ENCODE measurements at places on chromosomes 1 and 21. TPM values are rescaled to one million over a fixed set of nuclear protein-coding genes. Genes with fewer than 3 reads are reported as not detected.
A peak's percentile ranks its signal among the peaks of the same experiment; 100 is the strongest.

Gene FCRL6
- not detected for total RNA-seq

Gene TGFB2
- total RNA-seq = 9.6 TPM

Gene CFHR2
- not detected for total RNA-seq

Gene LINGO4
- 0.59 TPM for total RNA-seq

Gene KIF2C
- 3.5 TPM for total RNA-seq

Gene C1QA
- total RNA-seq = 47.6 TPM

Gene OVAAL
- not detected for total RNA-seq

Gene GRIK3
- total RNA-seq = 5.9 TPM

Gene CLCA1
- 0.34 TPM for total RNA-seq

Gene C1orf94
- not detected for total RNA-seq

Gene CRNN
- total RNA-seq = not detected

Gene LZIC
- 42.2 TPM for total RNA-seq

GRCh38 chr1:245246433-245246832, 91.6 kb downstream of the KIF26B start:
- no peaks in the 10 kb centered on the region for H3K36me3 ChIP-seq
- no peaks in the 10 kb centered on the region for H3K27me3 ChIP-seq
- no peak for DNase-seq
- H3K27ac ChIP-seq = no peak overlapping the region
- no peak overlapping the region for H3K4me3 ChIP-seq
- no peaks in the 10 kb centered on the region for H3K4me1 ChIP-seq

- H3K4me1 ChIP-seq = no peaks in the 10 kb centered on the region
- no peak within 1 kb of the TSS for H3K27ac ChIP-seq
- H3K4me3 ChIP-seq = peak within 1 kb of the TSS; percentile 62
- no peaks in the 10 kb centered on the region for H3K27me3 ChIP-seq
- H3K36me3 ChIP-seq = no peaks in the 10 kb centered on the region
Measured at GRCh38 chr21:44454747-44455523, at the start of gene LRRC3. Gene LRRC3, plus strand, starts transcription at chr21:44455510. Its CDS starts 1,135 bp downstream, at chr21:44456645.

GRCh38 chr1:206982216-206982615, 12.0 kb upstream of the FCAMR start:
- no peak overlapping the region for H3K4me3 ChIP-seq
- H3K4me1 ChIP-seq = no peaks in the 10 kb centered on the region
- peak; percentile 60 for DNase-seq
- no peak overlapping the region for H3K27ac ChIP-seq
- no peaks in the 10 kb centered on the region for H3K36me3 ChIP-seq

- no peaks in the 10 kb centered on the region for H3K27me3 ChIP-seq
- H3K4me1 ChIP-seq = no peaks in the 10 kb centered on the region
- H3K36me3 ChIP-seq = no peaks in the 10 kb centered on the region
- no peak for DNase-seq
- H3K27ac ChIP-seq = no peak overlapping the region
Measured at GRCh38 chr1:71650119-71650518, 569.3 kb upstream of the ZRANB2 start.

GRCh38 chr1:17338706-17339493, 30.9 kb downstream of the PADI4 start:
- DNase-seq = no peak
- no peak overlapping the region for H3K27ac ChIP-seq
- no peaks in the 10 kb centered on the region for H3K36me3 ChIP-seq
- H3K27me3 ChIP-seq = no peaks in the 10 kb centered on the region

DNA sequence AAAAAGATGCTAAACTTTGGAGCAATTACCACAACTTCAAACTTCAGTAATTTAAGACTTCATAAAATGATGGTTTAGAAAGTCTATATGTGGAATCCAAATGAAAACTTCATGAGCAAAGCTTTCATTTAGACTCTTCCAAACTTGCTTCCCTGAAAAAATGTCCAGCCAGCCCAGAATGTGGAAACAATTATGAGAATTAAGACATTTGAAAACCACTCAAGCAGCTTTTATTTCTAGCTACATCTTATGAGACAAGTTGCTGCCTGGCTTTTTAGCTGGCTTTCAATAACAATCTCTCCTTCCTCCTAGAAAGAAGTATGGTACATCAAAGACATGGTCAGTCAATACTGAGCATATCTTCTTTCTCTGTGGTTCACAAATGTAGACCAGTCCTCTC, 21.8 kb downstream of the LPAR3 start:
- H3K36me3 ChIP-seq = no peaks in the 10 kb centered on the region
- no peaks in the 10 kb centered on the region for H3K27me3 ChIP-seq
- H3K4me1 ChIP-seq = no peaks in the 10 kb centered on the region
- no peak overlapping the region for H3K4me3 ChIP-seq

DNA sequence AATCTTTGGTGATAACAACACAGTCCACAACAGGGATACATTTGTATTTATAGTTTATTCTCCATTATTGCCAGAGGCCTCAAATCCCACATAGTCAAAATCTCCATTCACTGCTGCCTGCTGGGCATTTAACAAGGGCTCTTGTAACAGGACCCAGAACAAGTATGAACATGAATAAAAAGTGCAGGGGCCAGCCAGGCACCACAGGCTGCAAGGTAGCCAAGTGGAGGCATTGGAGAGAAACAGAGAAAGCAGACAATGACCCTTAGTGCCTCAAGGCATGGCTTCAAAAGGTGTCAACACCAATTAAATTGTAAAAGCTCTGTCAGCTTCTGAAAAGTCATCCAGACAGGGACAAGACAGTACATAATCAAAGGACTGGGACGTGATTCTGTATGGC, 116.8 kb downstream of the ATP6V1G3 start:
- no peaks in the 10 kb centered on the region for H3K27me3 ChIP-seq
- H3K27ac ChIP-seq = no peak overlapping the region
- H3K4me3 ChIP-seq = no peak overlapping the region
- H3K4me1 ChIP-seq = no peaks in the 10 kb centered on the region
- no peak for DNase-seq
- no peaks in the 10 kb centered on the region for H3K36me3 ChIP-seq

GRCh38 chr1:12203216-12204007, 26.4 kb upstream of the VPS13D start:
- H3K36me3 ChIP-seq = no peaks in the 10 kb centered on the region
- no peak overlapping the region for H3K27ac ChIP-seq
- H3K4me1 ChIP-seq = no peaks in the 10 kb centered on the region
- DNase-seq = no peak

- H3K27ac ChIP-seq = no peak overlapping the region
- no peak overlapping the region for H3K4me3 ChIP-seq
- no peaks in the 10 kb centered on the region for H3K4me1 ChIP-seq
- no peaks in the 10 kb centered on the region for H3K27me3 ChIP-seq
- no peaks in the 10 kb centered on the region for H3K36me3 ChIP-seq
Measured at GRCh38 chr1:58454807-58455206, 91.7 kb downstream of the OMA1 start.

GRCh38 chr1:183063349-183063748, 40.1 kb downstream of the LAMC1 start:
- H3K27me3 ChIP-seq = no peaks in the 10 kb centered on the region
- H3K4me3 ChIP-seq = no peak overlapping the region
- H3K27ac ChIP-seq = no peak overlapping the region
- no peaks in the 10 kb centered on the region for H3K36me3 ChIP-seq
- no peaks in the 10 kb centered on the region for H3K4me1 ChIP-seq

DNA sequence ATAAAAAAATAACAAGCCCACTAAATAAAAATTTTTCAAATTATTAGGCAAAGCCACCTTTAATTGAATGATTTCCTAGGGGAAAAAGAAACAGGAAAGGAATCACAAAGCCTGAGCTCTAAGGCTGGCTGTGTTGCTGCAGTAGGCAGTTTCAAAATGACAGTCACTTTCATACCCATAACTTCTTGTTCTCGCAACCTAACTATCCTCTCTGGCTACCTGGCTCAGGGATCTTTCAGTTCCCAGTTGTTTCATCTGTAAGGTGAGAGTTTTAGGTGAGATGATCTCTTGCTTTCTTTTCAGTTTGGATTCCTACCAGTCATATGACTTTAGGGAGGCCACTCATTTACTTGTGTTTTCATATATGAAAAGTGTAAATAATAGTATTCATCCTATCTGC, 226.1 kb downstream of the ASTN1 start:
- no peaks in the 10 kb centered on the region for H3K36me3 ChIP-seq
- no peak overlapping the region for H3K27ac ChIP-seq
- no peak overlapping the region for H3K4me3 ChIP-seq
- no peaks in the 10 kb centered on the region for H3K4me1 ChIP-seq

GRCh38 chr1:169102567-169102966, 3.9 kb upstream of the ATP1B1 start:
- no peak overlapping the region for H3K27ac ChIP-seq
- H3K27me3 ChIP-seq = no peaks in the 10 kb centered on the region
- no peaks in the 10 kb centered on the region for H3K4me1 ChIP-seq
- no peaks in the 10 kb centered on the region for H3K36me3 ChIP-seq
- no peak for DNase-seq
- no peak overlapping the region for H3K4me3 ChIP-seq

DNA sequence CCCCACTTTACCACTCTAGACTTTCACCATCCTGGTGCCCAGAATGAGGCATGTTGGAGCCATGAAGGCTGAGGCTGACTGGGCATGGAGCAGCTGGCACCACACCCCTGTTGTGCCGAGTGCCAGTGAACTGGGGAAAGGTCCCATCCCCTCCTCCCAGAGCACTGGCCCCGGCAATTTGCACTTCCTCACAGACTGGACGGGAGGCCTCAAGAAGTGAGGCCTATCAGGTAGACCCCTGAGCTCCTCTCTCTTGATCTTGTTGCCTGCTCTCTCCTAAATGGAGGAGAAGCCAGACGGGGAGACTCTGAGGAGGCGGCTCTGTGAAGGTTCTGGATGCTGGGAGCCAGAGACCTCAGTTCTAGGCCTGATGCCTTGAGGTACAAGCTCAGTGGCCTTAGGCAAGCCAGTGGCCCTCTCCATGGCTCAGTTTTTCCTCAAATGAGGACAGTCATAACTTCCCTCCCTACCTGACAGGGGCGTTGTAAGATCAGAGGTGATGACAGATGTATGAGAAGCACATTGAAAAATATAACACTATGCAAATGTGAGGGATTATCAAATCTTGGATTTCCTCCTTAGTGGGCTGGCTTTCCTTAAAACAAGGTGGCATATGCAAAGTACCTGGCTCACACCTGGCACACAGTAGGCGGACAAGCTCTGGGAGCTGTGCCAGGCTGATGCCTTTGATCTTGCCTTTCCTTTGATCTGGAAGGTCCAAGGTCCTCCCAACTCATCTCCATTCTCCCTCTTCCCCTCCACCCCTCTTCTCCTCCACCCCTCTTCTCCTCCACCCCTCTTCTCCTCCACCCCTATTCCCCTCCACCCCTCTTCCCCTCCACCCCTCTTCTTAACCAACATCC, 6.7 kb downstream of the GRHL3 start:
- no peak overlapping the region for H3K27ac ChIP-seq
- H3K36me3 ChIP-seq = no peaks in the 10 kb centered on the region
- DNase-seq = no peak
- H3K4me1 ChIP-seq = peaks cover 5% of the 10 kb centered on the region
- H3K27me3 ChIP-seq = no peaks in the 10 kb centered on the region

- H3K27ac ChIP-seq = no peak overlapping the region
- H3K27me3 ChIP-seq = no peaks in the 10 kb centered on the region
- H3K4me1 ChIP-seq = no peaks in the 10 kb centered on the region
- DNase-seq = no peak
Measured at GRCh38 chr1:34529935-34530859, 224.7 kb upstream of the GJB5 start.

DNA sequence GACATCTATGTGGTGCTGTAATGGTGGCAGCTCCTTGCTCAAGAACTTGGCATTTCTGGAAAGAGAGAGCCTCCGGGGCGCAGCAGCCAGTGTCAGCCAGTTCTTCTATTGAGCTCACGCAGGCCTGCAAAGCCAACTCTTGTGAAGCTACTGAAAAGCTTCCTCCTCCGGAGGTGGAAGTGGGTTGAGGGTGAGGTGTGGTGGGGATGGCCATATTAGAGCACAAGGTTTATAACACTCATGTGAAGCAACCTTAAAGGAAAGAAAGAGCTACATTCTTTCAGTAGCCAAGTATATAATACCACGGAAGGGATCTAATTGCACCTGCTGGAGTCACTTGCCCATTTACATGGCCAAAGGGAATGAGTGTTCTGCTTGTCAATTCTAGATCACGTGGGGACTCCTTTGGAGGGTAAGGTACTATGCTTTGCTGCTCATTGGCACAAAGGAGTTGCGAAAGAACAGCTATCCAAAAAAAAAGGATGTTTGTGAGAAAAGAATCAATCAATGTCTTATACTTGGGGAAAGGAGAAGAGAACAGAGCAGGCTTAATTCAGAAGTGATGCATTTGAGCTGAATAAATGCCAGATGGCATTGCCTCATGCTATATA, 18.3 kb upstream of the MAP10 start:
- no peaks in the 10 kb centered on the region for H3K4me1 ChIP-seq
- no peaks in the 10 kb centered on the region for H3K36me3 ChIP-seq
- H3K27ac ChIP-seq = no peak overlapping the region
- no peaks in the 10 kb centered on the region for H3K27me3 ChIP-seq

- no peak overlapping the region for H3K27ac ChIP-seq
- no peaks in the 10 kb centered on the region for H3K4me1 ChIP-seq
Measured at GRCh38 chr1:217875229-217875628, 244.1 kb downstream of the SPATA17 start.

- H3K4me3 ChIP-seq = no peak overlapping the region
- no peaks in the 10 kb centered on the region for H3K4me1 ChIP-seq
- H3K36me3 ChIP-seq = no peaks in the 10 kb centered on the region
- H3K27ac ChIP-seq = no peak overlapping the region
- H3K27me3 ChIP-seq = no peaks in the 10 kb centered on the region
- DNase-seq = no peak
Measured at GRCh38 chr1:40245686-40246085, 2.1 kb upstream of the TMCO2 start.

DNA sequence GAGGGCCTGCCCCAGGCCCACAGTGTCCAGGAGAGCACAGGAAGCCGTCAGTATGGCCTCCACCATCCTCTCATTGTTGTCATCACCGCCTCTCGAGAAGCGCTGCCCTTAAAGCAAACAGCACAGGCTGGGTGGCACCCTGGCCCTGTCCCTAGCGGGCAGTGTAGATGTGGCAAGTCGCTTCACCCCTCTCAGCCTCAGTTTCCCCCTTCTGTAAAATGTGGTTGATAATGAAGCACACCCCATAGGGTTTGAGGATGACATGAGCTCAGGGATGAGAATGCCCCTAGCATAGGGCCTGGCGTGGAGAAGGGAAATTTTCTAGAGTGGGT, 13.4 kb downstream of the PLA2G2F start:
- H3K4me3 ChIP-seq = no peak overlapping the region
- no peaks in the 10 kb centered on the region for H3K36me3 ChIP-seq
- no peaks in the 10 kb centered on the region for H3K4me1 ChIP-seq
- H3K27me3 ChIP-seq = no peaks in the 10 kb centered on the region
- DNase-seq = no peak
- H3K27ac ChIP-seq = no peak overlapping the region

DNA sequence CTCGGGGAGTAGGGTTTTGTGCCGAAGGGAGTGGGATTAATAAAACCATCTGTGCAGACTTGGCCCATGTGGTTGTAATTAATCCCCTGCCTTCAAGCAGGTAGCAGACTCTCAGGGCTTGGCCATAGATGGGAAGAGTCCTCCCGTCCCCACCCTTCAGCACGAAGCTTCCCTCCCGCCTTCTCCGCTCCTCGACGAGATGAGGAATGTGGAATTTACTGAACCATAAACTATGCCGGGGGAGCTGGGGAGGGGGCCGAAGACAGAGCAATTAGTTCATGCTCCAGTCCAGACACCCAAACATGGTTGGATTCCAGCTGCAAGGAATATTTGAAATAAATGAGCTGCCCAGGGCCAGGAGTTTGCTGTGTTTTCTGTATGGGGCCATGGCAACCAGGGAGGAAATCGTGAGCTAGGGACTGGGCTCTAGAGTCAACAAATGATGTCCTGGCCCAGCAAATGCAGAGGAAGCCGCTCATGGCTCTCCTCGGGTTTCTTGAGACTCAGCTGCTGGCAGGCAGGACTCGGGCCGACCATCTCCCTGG, 78.8 kb downstream of the SPSB1 start:
- DNase-seq = peak; percentile 16
- peak overlapping the region; percentile 56 for H3K27ac ChIP-seq
- no peaks in the 10 kb centered on the region for H3K36me3 ChIP-seq
- no peaks in the 10 kb centered on the region for H3K27me3 ChIP-seq
- no peaks in the 10 kb centered on the region for H3K4me1 ChIP-seq
- H3K4me3 ChIP-seq = no peak overlapping the region

Measured in prostate gland (tissue), 2 donors.